Cardiac muscle cell (in vitro differentiated cells and primary cell): ENCODE measurements at places on chromosomes 2 and 18.
A peak's percentile ranks its signal among the peaks of the same experiment; 100 is the strongest.

- no peaks in the 10 kb centered on the region for H3K4me1 ChIP-seq
- H3K27ac ChIP-seq, result no peak overlapping the region
Measured at GRCh38 chr2:101909760-101910159, 82.0 kb upstream of the IL1R2 start.

DNA sequence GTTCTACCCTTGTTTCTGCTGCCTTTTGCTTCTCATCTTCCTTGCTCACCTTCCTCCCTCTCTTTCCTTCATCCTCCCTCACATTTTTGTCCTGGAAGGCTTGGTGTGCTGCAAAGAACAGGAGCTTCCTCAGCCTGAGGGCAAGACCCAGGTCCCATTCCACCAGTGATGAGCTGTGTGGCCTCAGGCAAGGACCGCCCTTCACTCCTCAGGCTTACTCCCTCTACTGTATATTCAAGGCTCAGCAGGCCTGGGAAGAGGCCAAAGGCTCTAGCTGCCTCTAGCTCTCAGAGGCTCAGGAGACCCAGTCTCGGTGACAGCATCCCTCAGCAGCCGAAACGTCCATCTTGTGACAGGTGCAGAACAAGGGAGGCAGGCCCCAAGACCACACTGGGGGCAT, 97.5 kb downstream of the MRO start:
- H3K27me3 ChIP-seq, result no peaks in the 10 kb centered on the region
- peaks cover 37% of the 10 kb centered on the region for H3K4me1 ChIP-seq
- H3K36me3 ChIP-seq, result no peaks in the 10 kb centered on the region
- no peak for DNase-seq
- H3K4me3 ChIP-seq, result no peak overlapping the region

- peaks cover 3% of the 10 kb centered on the region for H3K4me1 ChIP-seq
- DNase-seq, result no peak
- H3K4me3 ChIP-seq, result no peak overlapping the region
- no peaks in the 10 kb centered on the region for H3K36me3 ChIP-seq
- no peak overlapping the region for H3K27ac ChIP-seq
Measured at GRCh38 chr2:112257575-112257974, 2.7 kb upstream of the ZC3H8 start.

DNA sequence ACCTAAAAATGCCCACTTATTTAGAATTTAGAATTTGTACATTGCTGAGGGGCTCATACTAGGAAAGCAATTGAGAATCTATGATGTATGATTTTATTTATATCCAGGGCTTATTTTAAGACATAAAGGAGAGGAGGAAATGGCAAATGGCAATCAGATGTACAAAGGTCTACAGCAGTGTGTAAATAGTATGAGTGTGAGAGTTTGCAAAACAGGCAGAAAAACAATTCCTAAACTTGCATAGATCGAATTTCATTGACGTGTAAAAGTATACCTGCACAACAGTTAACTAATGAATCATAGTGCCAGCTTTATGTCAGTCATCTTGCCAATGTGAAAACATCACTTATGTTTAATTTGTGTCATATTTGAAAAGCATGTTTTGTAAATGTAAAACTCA, 718.7 kb upstream of the GCFC2 start:
- H3K36me3 ChIP-seq, result no peaks in the 10 kb centered on the region
- no peaks in the 10 kb centered on the region for H3K27me3 ChIP-seq
- H3K4me1 ChIP-seq, result no peaks in the 10 kb centered on the region

DNA sequence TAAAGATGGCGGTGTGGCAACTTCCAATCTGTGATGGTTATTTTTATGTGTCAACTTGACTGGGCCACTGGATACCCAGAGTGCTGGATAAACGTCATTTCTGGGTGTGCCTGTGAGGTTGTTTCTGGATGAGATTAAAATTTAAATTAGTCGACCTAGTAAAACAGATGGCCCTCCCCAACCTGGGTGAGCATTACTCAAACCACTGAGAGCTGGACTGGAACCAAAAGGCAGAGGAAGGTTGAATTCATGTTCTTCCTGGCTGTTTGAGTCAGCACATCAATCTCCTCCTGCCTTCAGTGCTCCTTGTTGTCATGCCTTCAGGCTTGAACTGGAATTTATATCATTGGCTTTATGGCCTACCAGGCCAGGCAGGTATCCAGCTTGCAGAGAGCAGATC, 190.8 kb upstream of the RGPD4 start:
- no peaks in the 10 kb centered on the region for H3K4me1 ChIP-seq
- H3K4me3 ChIP-seq, result no peak overlapping the region
- no peak overlapping the region for H3K27ac ChIP-seq
- DNase-seq, result peak; percentile 50
- no peaks in the 10 kb centered on the region for H3K27me3 ChIP-seq

GRCh38 chr18:58373481-58373880, 255.4 kb downstream of the ALPK2 start:
- no peak overlapping the region for H3K4me3 ChIP-seq
- DNase-seq, result no peak
- H3K4me1 ChIP-seq, result no peaks in the 10 kb centered on the region
- no peaks in the 10 kb centered on the region for H3K27me3 ChIP-seq
- no peak overlapping the region for H3K27ac ChIP-seq
